Tibial artery (tissue), 4 donors: ENCODE measurements at places on chromosomes 11 and 22.

DNA sequence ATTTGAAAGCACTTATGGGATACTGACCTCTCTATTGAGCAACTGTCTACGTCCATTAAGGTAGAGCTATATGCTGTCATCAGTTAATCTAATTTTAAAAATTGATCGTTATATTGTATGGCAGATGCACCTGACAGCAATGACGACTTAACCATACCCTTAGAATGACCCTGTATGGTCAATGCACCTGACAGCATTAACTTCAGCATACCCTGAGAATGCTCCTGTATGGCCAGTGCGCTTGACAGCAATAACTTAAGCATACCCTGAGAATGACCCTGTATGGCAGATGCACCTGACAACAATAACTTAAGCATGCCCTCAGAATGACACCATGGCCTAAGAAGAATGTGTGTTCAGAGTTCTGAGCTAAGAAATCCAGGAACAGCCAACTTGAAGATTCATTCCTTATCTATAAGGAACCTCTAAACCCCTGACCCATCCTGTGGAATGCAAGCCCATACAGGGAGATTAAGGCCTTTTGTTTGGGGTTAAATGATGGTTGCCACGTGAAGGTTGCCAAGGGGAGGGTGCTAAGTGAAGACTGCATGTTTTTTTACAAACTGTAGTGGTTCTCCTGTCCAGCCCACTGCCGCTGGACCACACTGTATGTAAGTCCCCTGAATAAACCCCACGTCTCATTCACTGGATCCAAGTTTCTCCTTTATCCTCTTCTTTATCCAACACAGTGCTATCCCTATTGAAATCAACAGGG lies 138.3 kb downstream of the GUCY1A2 start:
- no peaks in the 10 kb centered on the region for H3K36me3 ChIP-seq
- H3K27ac ChIP-seq: no peak overlapping the region
- H3K27me3 ChIP-seq: no peaks in the 10 kb centered on the region
- H3K4me1 ChIP-seq: no peaks in the 10 kb centered on the region
- DNase-seq: no peak

DNA sequence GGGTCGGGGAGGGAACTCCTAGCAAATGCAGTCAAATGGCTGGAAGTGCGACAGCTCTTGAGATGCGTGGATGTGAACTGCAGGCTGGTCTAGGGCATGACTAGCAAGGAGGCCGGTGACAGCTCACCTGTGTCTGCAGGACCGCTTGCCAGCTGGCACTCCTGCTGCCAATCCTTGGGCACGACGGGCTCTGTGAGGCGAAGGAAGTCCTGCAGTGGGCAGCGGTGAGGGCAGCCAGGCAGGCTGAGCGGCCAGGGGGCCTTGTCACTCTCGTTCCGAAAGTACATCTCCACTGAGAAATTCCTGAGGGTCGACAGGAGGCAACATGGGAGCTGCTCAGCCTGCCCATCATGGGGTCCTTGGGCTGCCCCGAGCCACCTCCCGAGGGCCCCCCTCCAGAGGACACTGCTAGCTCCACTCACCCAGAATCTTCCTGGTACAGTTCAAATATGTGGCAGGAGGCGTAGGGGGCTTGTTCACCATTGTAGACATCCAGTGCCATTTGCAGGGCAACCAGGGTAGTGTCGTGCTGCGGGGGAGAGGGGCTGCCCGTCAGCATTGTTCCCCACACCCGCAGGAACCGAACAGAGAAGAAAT lies 5.9 kb downstream of the ACP2 start:
- peaks cover 7% of the 10 kb centered on the region for H3K4me1 ChIP-seq
- peaks cover 84% of the 10 kb centered on the region for H3K36me3 ChIP-seq
- no peak overlapping the region for H3K4me3 ChIP-seq
- DNase-seq: no peak

- H3K4me1 ChIP-seq: no peaks in the 10 kb centered on the region
- no peak for DNase-seq
- H3K27me3 ChIP-seq: no peaks in the 10 kb centered on the region
- no peak overlapping the region for H3K27ac ChIP-seq
- H3K36me3 ChIP-seq: no peaks in the 10 kb centered on the region
- H3K4me3 ChIP-seq: no peak overlapping the region
These were observed 407.5 kb upstream of the ANO5 start for GRCh38 chr11:21785351-21785750.

GRCh38 chr22:43900206-43900605 lies 8.4 kb upstream of the PNPLA5 start:
- no peak for DNase-seq
- H3K27me3 ChIP-seq: peaks cover 31% of the 10 kb centered on the region
- H3K4me3 ChIP-seq: no peak overlapping the region
- H3K36me3 ChIP-seq: no peaks in the 10 kb centered on the region
- no peaks in the 10 kb centered on the region for H3K4me1 ChIP-seq
